ENCODE measurements at places on chromosomes 3 and 15. TPM values are rescaled to one million over a fixed set of nuclear protein-coding genes. Genes with fewer than 3 reads are reported as not detected.

Gene OCA2
- 0.18 TPM for total RNA-seq

Gene SLC25A20
- 12.9 TPM for total RNA-seq

Gene TXNRD3
- 8.5 TPM for total RNA-seq

Gene SEMA4B
- 133 TPM for total RNA-seq

Gene KLF15
- not detected for total RNA-seq

Gene ABHD17C
- total RNA-seq: 35.2 TPM

Gene LRRC31
- total RNA-seq: not detected

Gene ANKUB1
- not detected for total RNA-seq

Gene ZBED2
- 0.13 TPM for total RNA-seq

Gene GHSR
- total RNA-seq: not detected

Gene IGSF11
- 6.6 TPM for total RNA-seq

Gene HTR3E
- total RNA-seq: not detected

Gene GADL1
- total RNA-seq: not detected

Gene TMEM158
- 25.6 TPM for total RNA-seq

Gene PPIP5K1
- 5.8 TPM for total RNA-seq
